ENCODE measurements at places on chromosomes 1 and 21.

GRCh38 chr1:87902830-87903229, 574.1 kb downstream of the LMO4 start:
- DNase-seq = no peak

DNA sequence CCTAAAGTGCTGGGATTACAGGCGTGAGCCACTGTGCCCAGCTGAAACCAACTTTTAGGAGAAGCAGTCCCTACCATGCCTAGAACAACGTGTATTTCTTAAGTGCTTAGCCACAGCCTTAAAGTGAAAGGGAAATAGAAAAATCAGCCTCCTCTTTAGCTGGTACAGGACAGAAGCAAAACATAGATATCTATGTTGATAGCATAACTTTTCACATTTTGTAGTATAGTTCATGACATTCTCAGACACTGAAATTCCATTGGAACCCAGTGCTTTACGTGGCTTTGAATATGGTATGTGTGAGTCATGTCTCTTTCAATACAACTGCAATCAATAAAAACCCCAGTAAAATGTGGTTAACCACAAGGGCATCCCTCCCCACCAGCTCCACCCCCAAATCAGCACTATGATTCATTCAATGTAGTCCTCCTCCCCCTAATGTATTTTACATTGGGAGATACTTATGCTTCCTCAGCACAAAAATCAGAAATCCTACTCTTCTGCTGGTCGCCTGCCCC, 32.1 kb downstream of the TGFB2 start:
- peak; percentile 59 for DNase-seq

- no peak for DNase-seq
Measured at GRCh38 chr1:20139776-20140612, 871 bp downstream of the PLA2G2F start.

DNA sequence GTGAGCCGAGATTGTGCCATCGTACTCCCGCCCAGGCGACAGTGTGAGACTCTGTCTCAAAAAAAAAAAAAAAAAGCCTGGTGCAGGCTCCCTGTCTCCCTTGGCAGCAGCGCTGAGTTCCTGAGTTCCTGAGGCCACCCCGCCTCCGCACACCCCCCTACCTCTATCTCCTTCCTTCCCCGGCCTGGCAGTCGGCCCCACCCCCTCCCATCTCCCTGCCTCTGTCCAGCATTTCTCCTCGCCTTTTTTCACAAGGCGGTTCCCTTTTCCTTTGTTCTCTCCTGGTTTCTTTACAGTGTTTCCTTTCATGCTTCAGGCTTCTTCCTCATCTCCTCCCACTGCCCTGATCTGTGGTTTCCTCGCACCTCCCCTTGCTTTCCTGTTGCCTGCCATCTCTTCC, 2.7 kb downstream of the RORC start:
- DNase-seq = no peak

- peak; percentile 4 for DNase-seq
Measured at GRCh38 chr1:57307392-57308170, 116.3 kb downstream of the DAB1 start.

- no peak for DNase-seq
Measured at GRCh38 chr1:230112131-230112701, 45.2 kb downstream of the GALNT2 start.

Data from stimulated activated CD4-positive, alpha-beta T cell treated with anti-CD3 and anti-CD28 coated beads, Interleukin-12 subunit alpha, Interleukin-12 subunit beta, amount 100 ng/mL, for 24 hours (primary cell).